Stimulated activated CD4-positive, alpha-beta T cell treated with anti-CD3 and anti-CD28 coated beads, Interleukin-12 subunit alpha, Interleukin-12 subunit beta, amount 100 ng/mL, for 24 hours (primary cell): ENCODE measurements at places on chromosomes 7 and 10.

DNA sequence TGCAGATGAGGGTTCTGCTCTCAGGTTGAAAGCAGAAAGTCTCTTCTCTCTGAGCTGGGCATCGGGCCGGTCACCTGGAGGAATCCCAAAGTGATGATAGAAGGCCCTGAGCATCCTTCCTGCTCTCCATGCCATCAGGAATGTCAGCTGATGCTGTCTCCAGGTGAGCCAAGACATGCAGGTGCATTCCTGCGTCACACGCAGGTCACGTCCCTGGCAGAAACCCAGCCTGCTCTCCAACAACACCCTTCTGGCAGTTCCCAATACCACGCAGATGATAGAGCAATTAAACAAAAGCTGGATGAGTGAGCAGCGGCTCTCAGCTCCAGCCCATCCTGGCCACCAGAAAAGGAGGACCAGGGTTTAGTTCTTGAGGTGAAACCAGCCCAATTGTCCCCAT lies 6.9 kb upstream of the WIPI2 start:
- no peak for DNase-seq

DNA sequence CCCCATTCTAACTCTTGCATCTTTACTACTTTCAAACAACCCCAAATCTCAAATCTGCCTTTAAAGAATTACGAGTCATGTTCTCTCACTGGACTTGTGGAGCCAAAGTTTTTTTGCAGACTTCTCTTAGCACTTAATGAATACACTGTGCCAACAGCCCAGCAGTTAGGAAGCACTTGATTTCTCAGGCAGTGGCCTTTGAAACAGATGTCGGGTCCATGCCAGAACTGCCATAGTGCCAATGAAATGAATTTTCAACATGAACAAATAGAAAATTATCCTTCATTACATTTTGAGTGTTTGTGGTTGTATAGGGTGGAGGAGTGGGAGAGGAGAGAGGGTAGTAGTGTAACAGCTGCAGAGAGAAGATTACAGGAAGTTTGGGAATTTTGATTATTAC lies 5.9 kb downstream of the BORCS7 start:
- DNase-seq, result no peak

GRCh38 chr10:77554996-77555397 lies 82.6 kb downstream of the KCNMA1 start:
- DNase-seq, result no peak

- DNase-seq, result no peak
Measured at GRCh38 chr10:111916011-111916410, 267.6 kb downstream of the GPAM start.

DNA sequence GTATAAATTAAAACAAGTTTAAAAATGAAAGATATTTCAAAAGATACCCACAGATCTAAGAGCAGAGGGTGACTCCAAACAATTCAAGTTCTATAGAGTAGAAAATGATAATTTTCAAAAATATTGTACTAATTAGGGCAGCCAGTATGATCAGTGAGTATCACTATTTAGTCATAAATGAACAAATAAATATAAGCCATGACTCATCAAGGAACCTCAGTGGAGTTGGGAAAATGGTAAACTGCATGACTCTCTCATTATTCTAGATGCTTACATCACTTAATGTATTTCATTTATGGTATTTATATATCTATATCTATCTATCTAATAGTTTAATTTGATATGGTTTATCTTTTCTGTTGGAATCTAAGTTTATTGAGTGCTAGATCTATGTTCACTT lies 94.3 kb downstream of the THSD7A start:
- no peak for DNase-seq

DNA sequence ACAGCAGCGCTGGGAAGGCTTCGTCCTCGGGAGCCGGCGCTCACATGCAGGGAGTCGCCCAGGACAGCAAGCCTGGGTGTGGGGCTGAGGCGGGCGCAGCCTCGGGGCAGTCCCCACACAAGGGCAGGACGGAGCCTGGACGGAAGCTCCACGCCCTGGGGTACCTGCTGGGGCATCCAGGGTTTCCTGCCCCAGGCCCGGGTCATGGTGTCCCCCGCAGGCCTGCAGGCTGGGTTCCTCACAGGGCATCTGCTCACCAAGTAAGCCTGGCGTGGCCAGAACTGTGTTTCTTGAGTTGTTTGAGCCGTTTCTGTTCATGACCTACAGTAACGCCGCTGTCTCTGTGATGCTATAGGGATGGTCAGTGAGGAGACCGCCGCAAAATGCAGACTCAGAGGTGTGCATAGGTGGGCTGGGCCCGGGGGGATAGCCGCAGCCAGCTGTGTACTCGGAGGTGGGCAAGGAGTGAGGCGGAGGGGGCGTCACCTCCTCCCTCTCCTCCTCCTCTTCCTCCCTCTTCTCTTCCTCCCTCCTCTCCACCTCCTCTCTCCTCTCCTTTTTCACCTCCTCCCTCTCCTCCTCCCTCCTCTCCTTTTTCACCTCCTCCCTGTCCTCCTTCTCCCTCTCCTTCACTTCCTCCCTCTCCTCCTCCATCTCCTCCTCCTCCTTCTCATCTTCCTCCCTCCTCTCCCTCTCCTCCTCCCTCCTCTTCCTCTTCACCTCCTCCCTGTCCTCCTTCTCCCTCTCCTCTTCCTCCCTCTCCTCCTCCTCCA lies 438.9 kb downstream of the DNAJB6 start:
- no peak for DNase-seq

DNA sequence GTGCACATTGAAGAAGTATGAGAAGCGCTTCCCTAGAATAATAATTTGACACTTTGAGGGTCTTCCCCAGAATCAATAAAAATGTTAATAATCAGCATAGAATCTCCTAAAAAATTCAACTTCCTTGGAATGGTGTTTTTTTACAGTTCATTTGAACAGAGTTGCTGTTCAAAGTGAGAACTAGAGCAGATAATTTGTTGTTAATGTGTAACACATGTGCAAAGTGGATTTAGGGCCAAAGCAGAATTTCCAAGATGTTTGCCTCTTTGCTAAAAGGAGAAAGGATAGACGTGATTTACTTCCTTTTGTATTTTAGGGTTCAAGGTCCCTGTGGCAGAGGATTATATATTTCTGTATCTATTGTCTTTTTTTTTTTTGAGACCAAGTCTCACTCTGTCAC lies 73.8 kb downstream of the ZNF277 start:
- DNase-seq, result no peak

DNA sequence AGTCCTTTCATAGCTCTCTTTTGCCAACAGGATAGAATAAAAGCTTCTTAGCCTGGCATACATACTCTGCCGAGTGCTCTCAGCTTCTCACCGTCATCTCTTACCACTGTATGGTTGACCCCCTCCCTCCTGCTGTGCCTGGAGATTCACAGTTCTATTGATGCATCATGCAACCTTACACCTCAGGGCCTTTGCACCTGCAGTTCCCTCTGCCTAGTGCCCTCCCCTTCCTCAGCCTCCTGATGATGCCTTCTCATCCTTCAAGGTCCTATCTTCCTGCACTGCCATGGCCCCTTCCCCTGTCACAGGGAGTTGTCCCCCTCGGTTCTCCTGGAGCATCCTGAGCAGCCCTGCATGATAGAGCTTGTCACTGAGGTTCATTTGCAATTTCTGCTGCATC lies 81.5 kb downstream of the CDH23 start:
- DNase-seq, result no peak

DNA sequence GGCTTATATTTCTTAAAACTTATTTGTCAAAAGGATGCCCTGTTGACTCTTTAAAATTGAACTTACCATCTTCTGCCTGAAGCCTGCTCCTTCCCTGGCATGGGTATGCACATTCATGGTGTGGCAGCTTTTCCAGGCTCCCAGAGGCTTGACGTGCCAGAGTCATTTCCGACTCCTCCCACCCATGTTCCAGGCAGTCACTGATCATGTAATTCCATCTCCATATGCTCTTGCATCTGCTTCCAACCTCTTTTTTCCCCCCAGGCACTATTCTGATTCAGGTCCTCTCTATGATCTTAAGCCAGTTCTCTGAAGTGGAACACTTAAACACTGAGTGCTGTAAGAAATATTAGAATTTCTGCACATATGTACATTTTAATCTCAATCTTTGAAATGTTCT lies 82.2 kb downstream of the CFAP58 start:
- DNase-seq, result no peak

DNA sequence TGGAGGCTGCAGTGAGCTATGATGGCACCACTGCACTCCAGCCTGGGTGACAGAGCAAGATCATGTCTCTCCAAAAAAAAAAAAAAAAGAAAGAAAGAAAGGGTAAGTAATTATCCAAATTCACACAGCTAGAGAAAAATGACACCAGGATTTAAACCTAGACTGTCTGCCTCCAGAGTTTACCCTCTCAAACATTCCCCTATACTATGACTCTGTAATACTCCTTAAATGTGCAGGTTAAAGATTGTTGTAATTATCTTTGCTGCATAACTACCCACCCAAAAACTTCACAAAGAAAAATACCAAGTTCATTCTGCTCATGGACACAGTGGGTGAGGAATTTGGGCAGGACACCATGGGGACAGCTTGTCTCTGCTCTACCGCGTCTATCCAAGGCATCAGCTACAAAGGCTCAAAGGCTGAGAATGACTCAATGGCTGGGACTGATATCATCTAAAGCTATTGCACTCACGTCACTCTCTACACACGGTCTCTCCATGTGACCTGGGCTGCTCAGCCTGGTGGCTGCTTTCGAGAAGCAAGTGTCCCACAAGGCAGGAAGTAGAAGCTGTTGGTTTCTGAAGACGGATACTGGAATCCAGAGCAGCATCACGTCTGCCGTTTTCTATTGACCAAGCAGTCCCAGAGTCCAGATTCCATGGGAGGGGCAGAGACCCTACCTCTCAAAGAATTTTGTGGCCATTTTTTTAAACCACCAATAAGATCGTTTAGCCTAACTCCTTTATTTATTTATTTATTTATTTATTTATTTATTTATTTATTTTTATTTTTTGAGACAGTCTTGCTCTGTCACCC lies 185.7 kb upstream of the AUTS2 start:
- DNase-seq, result no peak

- no peak for DNase-seq
Measured at GRCh38 chr10:62373639-62373994, 552 bp upstream of the ZNF365 start.

- no peak for DNase-seq
Measured at GRCh38 chr7:149196705-149197171, 1.4 kb downstream of the ZNF282 start.

- no peak for DNase-seq
Measured at GRCh38 chr10:54125098-54125747, 675.8 kb downstream of the PCDH15 start.
